Activated naive CD4-positive, alpha-beta T cell treated with anti-CD3 and anti-CD28 coated beads, Interleukin-2, amount 10 ng/mL, durations not matched to agents 7 days and 5 days (primary cell): ENCODE measurements at places on chromosomes 3 and 15.

GRCh38 chr3:115469649-115470048 is 153.7 kb upstream of the GAP43 start:
- DNase-seq = no peak

DNA sequence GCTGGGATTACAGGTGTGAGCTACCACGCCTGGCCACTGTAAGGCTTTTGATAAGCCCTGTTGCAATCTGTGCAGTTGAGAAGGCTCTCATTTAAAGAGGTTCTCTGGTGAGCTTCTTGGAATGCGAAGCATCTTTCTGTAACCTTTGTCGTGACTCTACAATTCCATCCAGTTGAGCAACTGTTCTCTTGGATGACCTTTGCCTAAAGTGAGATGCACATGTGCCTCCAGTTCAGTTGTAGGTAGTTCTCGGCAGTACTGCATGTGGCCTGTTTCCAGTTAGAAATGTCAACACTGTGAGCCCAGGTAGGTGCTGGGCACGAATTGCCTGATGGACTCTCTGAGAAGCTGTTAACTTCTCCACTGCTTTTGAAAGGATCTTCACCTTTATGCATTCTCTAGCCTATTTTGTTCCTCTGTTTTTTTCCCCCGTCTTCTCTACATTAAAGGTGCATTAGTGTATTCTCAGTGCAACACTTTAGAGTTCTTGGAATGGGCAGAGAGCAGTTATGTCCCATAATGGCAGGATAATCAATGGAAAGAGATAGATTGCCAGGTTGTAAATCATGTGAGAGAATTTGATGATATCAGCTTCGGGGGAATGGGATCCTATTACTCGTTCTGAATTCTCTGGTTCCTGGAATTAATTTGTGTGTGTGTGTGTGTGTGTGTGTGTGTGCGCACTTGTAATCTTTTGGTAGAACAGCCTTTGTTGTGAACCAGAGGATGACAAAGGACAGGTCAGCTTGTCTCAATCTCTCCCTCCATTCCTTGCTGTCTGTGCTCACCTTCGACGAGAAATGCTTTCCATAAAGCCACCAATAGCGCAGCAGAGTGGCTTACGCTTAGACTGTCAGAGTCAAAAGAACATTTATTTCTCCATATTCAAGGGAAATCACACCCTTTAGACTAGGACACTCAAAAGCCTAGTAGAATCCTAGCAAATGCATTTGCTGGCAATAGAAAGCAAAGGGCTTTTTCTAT is 51.1 kb downstream of the PTPRG start:
- DNase-seq = no peak

DNA sequence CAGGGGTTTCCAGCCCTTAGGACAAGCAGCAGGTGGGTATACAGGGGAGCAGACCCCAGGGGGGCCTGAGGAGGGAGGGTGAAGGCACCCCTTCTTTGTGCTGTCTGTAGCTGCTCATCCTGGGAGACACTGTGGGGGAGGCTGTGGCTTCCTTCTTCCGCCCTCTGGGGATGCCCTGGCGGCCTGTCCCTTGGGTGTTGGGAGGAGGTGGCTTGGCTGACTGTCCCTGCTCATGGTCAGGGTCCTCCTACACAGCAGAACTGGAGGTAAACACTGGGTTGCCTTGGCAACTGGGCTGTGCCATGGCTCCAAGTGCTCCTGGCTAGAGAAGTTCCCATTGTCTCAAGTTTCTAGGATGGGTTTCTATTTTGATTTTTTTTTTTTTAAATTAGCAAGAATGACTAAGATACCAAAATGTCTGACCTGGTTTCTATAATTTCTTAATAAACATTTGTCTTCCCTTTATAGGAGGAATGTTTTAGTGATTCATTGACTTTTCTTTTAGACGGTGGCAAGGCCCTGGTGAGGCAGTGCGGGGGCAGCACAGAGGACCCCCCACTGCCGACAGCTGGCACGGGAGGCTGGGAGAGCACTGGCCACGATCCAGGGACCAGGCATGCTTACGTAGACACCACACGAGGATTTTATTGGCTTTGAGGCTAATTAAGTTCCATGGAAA is 12.4 kb downstream of the KLF13 start:
- DNase-seq = peak; percentile 55

GRCh38 chr3:161215185-161215584 is 5.9 kb upstream of the NMD3 start:
- DNase-seq = no peak

- DNase-seq = no peak
These were observed 307.8 kb downstream of the GABRG3 start for GRCh38 chr15:27278761-27279160.

GRCh38 chr3:88075497-88075896 is 16.4 kb downstream of the ZNF654 start:
- DNase-seq = no peak

DNA sequence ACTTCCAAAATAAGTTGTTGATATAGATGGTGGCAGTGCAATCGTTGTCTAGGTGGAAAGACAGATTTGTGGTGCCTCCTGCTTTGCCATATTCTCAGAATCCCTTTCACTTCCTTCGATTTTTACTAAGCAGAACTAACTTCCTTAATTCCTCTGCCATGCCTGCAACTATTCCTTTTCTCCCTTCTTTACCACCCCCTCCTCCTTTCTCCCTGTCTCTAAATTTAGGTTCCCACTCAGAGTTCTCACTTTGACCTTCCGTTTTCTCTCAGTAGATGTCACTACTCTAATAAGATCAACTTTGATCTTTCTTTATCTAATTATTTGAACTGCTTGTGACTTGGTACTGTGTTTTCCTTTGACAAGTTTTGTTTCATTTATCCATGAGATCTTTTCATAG is 351.2 kb downstream of the LPP start:
- DNase-seq = no peak

DNA sequence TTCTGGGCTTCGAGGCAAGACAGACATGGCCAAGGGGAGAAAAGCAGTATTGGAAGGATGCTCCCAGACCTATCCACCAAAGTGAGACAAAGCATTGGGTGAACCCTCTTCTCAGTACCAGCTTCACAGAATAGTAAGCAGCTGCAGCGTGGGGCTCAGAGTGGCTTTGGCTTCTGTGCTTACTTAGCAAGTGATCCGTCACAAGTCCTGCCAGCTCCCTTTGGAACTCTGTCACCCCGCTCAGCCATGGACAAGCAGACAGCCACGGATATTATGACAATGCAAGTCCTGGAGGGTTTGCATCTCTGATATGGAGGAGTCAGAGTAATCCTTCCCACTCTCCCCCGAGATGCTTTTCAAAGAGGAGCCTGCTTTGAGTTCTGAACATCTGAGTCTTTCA is 90.8 kb downstream of the SLCO3A1 start:
- DNase-seq = no peak

DNA sequence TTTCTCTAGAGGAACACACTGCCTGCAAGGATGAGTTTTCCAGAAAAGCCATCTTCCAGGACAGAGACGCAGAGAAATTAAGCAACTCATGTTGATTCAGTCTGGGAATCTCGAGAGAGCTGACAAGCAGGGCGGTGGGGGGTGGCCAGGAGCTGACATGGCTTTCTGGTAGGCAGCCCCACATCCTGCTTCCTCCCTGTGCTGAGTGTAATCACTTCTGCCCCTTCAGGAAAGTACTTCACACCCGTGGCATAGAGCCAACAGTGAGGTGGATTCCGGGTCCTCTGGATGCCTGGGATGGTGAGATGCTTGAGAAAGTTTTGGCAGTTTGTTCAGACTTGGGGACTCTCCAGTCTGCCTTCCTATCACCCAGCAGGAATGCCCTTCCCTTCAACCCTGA is 221.1 kb downstream of the SLCO3A1 start:
- peak; percentile 30 for DNase-seq

DNA sequence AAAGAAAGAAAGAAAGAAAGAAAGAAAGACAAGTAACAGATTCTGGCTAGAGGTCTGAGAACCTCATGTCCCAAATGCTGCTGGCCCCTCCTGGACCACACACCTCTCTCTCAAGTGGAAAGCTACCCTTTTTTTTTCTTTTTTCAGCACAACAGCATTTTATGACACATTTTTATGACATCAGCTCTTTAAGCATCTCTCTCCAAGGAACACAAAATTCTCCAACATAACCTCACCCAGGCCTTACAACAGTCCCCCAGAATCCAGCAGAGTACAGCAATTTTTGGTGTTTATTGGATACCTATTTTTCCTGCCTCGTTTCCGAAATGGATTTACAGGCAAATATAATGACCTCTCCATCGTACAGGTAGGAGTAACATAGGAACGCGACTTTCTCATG is 11.2 kb upstream of the NTRK3 start:
- DNase-seq = no peak

DNA sequence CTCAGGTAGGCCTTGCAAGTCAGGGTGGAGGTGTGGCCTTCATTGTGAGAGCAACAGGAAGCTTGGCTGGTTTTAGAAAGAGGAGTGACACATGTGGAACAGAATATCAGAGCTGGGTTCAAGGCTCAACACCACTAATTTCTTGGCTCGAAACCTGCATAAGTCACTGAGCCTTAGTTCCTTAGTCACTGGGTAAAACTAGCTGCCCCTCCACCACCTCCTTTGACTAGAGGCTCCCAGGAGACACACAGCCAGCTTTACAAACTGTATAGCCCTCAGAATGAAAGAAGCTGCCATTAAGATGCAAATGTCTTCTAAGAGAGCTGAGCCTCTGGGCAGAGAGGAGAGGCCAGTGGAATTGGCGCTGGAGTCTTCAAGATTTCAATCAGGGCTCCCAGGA is 67.7 kb downstream of the CERS3 start:
- no peak for DNase-seq

DNA sequence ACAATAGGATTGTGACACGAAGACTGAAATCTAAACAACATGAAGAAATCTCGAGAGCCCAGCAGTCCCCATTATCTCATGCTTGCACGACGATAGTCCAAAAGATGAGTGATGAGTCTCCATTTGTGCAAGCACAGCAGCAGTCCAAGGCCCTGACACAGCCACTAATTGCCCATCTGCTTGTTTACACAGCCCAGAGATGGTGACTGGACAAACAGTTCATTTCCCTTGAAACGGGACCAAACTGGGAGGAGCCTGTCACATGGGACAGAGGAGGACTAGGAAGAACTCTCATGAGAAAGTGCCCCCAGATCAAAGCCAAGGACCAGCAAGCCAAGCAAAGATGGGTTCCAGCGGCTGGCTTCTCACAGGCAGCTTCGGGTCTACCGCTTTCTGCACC is 121.0 kb downstream of the GREM1 start:
- DNase-seq = no peak

DNA sequence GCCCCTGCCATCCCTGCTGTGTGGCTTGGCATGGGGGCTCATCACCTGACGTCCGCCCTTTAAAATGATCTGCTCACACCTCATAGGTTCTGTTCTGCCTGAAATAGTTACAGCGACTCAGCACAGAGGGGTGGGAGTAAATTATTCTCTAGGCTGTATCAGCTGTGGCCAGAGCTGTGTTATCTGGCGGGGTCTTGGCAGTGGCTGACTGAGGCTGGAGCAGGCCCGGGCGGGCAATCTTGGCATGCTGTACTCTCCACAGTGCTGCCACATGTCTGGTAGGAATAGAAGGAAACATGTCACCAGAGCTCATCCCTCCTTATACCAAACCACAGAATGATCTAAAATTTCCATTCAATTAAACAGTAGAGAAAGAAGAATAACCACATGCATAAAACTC is 499.9 kb upstream of the LMCD1 start:
- no peak for DNase-seq

DNA sequence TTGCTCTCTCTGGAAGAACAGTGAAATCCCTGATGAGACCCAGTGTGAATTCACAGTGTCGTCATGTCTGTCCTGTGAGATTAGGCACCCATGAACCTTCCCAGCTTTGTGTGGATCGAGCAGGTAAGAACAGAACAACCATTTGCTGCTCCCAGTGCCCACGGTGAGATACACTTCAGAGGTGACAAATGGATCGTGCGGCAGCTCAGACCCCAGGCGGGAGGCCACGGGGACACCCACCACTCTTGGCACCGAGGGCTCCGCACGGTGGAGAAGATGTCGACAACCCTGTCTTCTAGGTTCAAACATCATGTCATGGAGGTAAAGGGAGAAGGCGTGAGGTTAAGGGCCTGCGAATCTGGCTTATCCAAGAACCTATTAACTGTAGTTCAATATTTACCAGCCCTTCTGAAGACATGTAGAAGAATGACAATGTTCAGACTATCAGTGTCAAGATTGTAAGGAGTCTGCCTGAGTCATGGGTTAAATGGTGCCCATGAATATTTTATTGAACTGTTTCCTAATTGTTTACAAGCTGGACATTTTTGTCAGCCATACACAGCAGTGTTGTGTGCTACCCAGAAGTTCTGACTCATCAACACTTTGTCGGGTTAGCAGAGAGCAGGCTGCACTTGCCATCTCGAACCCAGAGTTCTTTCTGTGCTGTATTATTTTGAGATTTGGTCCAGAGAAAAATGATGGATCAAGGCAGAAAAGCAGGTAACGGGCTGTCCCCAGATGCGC is 15.5 kb upstream of the PCSK6 start:
- DNase-seq = no peak

GRCh38 chr15:99707473-99708270 is 25.6 kb downstream of the LYSMD4 start:
- peak; percentile 67 for DNase-seq

DNA sequence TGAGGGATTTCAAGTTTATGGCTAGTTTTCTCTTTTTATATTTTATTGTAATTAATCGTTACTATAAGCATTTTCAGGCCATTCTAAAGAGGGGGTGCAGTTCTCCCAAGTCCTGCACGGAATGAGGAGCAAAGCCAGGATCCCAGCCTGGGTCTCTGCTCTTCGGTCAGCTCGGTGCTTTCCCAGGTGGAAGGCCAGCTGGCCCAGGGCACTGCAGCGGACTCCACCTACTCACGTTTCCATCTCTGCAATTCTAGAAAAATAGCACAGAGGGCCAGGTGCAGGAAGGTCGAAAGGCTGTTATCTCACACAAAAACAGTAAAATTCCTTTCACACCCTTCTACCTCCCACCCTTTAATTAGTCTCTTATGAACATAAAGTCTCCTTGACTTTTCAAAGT is 59.5 kb upstream of the HES1 start:
- DNase-seq = no peak

DNA sequence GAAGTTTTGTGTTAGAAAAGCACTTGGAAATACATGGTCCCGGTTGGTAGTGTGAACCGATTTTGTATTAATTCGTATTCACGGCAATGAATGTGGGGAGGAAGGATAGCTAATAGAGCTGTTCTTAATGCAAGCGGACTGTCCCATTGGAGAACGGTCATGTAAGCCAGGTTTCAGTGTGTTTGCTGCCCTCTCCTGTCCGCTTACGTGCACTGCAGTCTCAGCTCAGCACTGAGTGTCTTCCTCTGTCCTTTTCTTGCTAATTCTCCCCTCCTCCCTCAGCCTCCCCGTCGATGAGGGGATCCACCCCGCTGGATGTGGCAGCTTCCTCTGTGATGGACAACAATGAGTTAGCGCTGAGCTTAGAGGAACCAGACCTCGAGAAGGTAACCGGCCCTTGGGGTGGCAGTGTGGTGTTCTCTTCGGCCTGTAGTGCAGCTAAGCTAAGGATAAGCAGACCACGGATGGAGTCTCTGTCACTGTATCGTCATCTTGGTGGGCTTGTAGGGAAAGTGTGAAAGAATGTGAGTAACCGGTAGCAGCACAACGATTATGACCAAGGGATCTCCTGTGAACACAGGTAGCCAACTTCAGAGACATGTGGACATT is 267.5 kb upstream of the CHRM5 start:
- peak; percentile 65 for DNase-seq
